ENCODE measurements at places on chromosomes 3 and 15. TPM values are rescaled to one million over a fixed set of nuclear protein-coding genes. Genes with fewer than 3 reads are reported as not detected.

DNA sequence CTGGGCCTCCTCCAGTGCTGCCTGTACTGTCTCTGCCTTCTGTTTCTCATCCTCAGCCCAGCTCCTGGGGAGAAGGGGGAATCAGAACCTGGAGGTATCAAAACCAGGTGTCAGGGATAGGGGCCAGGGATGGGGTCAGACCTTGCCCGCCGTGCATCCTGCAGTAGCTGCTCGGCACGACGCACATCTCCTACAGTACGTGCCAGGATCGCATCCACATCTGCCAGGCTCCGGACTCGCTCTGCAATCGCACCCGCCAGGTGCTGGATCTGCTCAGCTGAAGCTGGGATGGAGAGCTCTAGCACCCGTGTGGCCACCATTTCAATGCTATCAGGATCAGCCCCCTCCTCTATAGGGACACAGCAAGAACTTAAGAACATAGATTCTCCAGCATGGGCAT is 1.4 kb upstream of the USP19 start:
- DNase-seq, result no peak

DNA sequence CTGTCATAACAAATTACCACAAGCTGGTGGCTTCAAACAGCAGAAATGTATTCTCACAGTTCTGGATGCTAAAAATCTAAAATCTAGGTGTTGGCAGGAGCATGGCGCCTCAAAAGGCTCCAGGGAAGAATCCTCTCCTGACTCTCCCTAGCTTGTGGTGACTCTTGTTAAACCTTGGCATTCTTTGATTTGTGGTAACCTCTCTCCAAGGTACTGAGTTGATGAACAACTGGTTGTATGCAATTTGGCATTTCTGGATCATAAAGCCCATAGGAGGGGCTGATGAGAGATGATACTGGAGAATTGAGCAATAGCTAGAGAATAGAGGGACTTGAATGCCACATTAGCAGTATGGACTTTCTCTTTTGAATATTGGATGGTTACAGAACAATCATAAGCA is 821.8 kb downstream of the TBL1XR1 start:
- no peak for DNase-seq

- DNase-seq, result no peak
Observed at GRCh38 chr3:57257678-57258077, 30.1 kb downstream of the APPL1 start.

DNA sequence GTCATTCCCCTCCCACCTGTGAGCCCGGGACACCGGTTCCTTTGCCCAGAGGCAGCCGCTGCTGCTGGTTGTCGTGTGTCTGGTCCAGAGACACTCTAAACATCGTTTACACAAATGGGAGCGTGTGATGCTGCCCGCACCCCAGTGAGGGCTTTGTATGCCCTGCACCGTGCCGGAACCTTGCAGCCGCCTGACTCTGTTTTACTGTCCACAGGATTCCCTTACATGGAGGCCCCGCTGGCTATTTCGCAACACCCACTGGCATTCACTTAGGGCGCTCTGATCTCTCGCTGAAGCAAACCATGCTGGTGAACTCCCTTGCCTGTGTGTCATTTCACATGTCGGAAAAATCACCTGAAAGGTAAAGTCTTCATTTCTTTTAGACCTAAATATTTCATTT is 100.8 kb upstream of the SLC6A6 start:
- no peak for DNase-seq

DNA sequence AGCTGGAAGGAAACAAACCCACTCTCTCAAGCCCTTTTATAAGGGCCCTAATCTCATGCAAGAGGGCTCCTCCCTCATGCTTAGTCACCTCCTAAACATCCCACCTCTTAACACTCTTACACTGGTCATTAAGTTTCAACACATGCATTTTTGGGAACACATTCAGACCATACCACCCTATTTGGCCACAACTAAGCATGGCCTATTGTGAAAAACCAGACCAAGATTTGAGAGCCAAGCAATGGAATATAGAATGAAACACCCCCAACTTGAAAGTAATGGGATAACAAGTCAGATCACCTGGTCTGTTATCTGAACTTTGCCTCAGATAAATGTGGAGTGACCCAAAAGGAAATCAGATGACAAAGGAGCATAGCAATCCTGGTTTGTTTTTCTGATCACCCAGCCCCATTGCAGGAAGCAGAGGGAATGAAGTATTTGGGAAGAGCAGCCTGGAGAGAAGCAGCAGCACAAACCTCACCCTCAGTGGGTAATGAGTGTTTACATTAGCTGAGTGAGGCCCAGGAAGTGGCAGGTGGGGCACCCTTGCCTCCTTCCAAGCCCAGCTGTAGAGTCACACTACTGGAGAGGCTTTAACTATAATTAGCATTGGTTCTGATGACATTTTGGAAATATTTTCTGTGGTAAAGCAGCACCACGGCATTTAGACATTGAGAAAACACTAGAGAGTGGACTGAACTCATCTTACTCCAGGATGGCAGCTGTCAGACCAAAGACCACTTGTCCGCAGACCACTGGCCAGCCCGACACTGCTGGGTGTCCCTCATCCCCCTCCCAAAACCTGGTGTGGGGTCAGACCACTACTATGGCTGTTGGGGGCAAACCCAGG is 48.8 kb upstream of the PRTG start:
- DNase-seq, result no peak

DNA sequence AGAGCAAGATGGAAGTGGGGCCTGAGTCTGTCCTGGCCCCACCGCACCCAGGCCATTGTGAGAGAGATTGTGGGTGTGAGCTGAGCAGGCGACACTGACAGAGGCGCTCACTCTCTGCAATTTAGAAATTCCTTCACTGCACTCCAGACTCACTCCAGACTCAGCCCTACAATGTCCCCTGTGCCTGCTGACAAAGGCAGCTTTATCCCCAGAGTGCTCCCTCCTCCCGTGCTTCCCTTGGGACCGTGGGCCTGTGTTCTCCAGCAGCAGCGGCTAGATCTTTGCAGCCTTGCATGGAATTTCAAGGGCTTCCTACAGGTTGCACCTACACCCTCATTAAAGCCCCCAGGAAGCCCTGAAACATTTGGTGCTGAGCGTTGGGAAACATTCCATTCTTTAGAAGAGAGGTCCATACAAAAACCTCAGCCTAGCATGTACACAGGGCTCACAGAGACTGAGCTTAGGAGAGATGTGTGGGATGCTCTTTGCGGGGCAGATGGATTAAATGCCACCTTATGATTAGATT is 1.3 kb upstream of the IL16 start:
- no peak for DNase-seq

DNA sequence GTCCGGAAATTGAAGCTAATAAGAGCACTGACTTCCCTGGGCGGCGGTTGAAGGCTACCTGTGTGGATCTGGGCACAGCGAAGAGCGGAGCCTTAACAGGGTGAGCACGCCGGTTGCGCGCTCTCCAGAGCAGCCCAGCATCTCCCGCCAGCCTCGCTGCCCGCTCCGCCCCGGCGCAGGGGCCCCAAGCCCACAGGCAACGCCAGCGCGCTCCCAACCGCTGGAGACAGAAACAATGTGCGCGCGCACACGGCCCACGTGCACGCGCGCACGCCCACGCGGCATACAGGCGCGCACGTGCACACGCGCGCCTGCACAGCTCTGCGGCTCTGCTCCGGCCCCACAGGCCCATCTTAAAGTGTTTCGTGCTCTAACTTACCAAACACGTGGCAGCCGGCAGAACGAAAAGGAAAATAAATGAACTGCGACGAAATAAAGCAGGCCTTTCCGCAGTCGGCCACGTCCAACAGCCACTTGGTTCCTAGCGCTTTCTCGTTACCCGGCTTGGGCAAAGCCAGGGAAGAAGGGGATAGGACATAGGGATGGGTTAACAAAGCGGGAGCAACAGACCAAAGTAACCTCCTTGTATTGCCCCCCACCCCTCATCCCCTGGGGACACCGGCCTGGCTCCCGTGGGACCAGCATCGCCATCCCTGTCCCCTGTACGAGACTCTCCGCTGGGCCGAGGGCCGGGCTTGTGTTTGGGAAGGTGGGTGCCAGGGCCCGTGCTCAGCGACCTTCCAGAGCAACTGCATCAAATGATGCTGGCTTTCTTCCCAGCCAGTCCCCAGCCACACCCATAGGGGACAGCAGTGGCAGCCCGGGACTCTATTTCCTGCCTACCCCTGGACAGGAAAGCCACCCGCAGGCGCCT is 203.7 kb downstream of the ABHD5 start:
- DNase-seq, result peak; percentile 91

DNA sequence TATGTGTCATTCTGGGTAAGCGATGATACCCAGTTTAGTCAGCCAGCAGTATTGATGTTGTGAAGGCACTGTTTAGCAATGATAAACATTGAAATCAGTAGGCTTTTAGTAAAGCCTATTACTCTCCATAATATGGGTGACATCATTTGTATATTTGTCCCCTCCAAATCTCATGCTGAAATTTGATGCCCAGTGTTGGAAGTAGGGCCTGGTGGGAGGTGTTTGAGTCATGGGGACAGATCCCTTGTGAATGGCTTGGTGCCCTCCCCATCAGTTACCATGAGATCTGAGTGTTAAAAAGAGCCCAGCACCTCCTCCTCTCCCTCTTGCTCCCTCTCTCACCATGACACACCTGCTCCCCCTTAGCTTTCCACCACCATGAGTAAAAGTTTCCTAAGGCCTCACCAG is 31.4 kb upstream of the FAN1 start:
- DNase-seq, result no peak

- no peak for DNase-seq
Observed at GRCh38 chr15:73226093-73226814, 142.5 kb downstream of the HCN4 start.

DNA sequence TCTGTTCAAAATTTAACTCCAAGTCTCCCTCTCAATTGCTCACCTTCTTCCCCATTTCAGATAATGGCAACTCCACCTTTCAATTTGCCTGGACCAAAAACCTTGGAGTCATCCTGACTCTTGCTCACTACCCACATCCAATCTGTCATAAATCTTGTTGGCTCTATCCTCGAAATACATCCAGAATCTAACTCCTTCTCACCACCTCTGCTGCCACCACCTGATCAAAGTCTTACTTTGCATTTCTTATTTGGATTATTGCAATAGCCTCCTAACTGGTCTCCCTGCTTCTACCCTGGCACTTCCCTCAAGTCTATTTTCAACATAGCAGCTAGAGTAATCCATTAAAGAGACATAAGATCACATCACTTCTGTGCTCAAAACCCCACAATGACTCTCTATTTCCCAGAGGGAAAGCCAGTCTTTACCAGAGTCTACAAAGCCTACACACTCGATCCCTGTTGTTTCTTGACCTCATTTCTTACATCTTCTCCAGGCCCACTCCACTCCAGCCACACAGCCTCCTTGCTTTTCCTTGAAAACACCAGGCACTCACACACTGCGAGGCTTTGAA is 86.6 kb downstream of the GPR156 start:
- no peak for DNase-seq

- DNase-seq, result peak; percentile 37
Observed at GRCh38 chr3:47013231-47013630, 33.8 kb downstream of the NBEAL2 start.

DNA sequence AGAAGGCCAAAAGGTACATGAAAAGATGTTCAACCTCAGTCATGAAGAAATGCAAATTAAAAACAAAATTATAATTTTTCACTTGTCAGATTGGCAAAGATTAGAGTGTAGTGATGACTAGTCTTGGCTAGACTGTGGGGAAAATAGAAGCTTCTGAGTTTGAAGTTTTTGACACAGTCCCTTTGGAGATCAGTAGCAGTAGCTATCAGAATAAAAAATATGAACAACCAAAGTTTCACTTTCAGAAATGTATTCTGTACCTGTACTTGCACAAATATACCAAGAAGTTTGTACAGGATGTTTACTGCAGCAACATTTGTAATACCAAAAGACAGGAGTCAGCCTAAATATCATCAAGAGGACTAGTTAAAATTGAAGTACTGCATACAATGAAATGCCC is 14.1 kb downstream of the ATP2C1 start:
- no peak for DNase-seq

The KBTBD12 gene
- 1.6 TPM for polyA plus RNA-seq

All from kidney (tissue), 22 donors.